NCI-H1105 (cell line): ENCODE measurements at places on chromosomes 7 and 10.

GRCh38 chr10:6537770-6538169, 42.3 kb downstream of the PRKCQ start:
- DNase-seq, result no peak

GRCh38 chr7:2214636-2215035, 18.1 kb downstream of the MAD1L1 start:
- DNase-seq, result no peak

- no peak for DNase-seq
Observed at GRCh38 chr7:4268040-4268965, 413.8 kb upstream of the FOXK1 start.

GRCh38 chr7:91240376-91240941, 23.8 kb upstream of the FZD1 start:
- DNase-seq, result no peak

GRCh38 chr10:29657719-29658274, 23.0 kb upstream of the SVIL start:
- no peak for DNase-seq
